Amygdala (tissue), 56 donors: ENCODE measurements at places on chromosomes 7 and 10.

- no peak for DNase-seq
Observed at GRCh38 chr10:104509981-104510380, 131.1 kb upstream of the SORCS3 start.

DNA sequence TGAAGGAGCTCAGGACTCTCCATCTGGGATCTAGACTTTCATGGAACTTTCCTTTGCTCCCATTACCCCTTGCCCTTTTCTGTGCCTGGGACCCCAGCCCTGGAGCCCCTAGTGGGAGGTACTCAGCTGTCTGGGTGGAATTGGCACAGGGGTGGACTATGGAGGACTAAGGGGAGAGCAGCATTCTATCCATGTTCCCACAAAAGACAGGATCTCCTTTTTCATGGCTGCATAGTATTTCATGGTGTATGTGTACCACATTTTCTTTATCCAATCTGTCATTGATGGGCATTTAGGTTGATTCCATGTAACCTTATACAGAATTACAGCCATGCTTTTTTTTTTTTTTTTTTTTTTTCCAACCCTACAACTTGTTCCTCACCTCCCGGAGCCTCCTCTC, 89.1 kb downstream of the GALNT17 start:
- DNase-seq, result no peak

GRCh38 chr7:28298870-28299518, 113.3 kb upstream of the CREB5 start:
- DNase-seq, result peak; percentile 9

DNA sequence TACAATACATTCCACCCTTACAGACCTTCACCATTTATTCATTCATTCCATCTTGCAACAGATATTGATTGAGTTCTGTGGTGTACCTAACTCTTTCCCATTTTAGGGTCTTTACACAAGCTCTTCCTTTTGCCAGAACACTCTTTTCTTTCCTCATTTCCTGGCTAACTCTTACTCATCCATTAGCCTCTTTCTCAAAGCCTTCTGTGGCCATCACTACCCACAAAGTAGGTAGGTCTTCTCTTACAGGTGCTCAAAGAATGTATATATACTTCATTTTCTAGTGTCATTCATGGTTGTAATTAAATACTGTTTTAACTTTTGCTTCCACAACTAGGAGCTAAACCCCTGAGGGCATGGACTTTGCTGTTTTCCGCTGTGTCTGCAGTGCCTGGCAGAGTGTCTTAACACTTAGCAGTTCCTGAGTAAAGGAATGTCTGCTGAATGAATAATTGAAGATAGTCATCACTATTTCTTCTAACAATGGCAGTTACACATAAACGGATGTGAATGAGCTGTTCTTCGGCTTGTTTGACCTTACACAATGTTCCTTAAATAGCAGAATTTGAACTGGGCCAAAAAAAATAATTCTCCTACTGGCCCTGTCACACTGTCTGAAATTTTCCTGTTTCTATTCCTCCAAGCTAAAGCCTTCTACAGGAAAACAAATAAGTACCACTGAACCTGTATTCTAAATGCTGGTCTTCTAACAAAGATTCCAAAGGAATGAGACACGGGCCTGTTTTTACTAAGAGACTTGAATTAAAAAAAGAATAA, 15.1 kb downstream of the BCAP29 start:
- no peak for DNase-seq

GRCh38 chr7:52959878-52960660, 75.4 kb upstream of the POM121L12 start:
- no peak for DNase-seq

DNA sequence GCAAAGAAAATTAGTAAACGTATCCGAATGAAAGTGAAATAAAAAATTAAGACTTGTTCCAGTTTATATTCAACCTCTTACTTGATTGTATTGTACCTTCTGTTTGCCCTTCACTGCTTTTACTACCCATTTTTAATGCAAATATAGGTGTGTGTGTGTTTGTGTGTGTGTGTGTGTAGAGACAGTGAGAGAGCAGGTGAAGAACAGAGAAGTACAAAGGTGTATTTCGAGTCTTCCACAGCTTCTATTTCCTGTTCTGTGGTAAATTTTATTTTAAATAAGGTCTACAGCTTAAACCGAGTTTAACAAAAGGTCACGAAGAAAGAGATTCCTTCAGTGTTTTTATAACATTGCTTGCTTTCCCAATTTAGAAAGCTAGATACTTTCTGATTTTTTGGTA, 12.7 kb upstream of the SVIL start:
- no peak for DNase-seq

DNA sequence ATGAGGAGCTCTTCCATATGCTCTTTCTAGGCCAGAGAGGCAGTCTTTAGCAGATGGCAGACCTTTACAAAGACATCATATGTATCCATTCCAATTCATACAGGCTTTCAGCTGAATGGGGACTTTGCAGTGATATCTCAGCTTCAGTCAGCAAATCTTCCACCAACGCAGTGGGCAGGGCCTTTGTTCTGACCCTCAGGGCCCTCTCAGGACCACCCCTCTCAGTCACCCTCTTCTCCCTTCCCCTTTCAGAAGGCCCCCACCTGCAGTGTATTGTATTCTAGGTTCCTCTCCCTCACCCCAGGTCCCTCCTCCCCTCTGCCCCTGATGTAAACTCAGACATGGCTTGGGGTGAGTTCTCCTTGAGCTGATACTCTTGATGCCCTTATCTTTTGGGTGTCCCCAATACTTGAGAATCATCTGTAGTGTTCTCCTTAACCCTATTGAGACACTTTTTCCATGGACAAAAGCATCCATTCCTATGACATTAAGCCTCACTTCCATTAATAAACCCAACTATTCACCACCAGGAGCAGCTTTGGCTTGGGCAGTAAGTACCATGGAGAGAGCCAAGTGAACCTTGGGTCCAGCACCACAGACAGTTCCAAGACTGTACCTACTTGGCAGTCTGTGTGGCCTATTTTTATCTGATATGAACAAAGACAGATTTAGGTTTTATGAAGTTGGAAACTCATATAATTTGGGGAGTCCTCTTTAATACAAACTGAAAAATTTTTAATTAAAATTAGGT, 62.7 kb downstream of the ADCYAP1R1 start:
- DNase-seq, result no peak

DNA sequence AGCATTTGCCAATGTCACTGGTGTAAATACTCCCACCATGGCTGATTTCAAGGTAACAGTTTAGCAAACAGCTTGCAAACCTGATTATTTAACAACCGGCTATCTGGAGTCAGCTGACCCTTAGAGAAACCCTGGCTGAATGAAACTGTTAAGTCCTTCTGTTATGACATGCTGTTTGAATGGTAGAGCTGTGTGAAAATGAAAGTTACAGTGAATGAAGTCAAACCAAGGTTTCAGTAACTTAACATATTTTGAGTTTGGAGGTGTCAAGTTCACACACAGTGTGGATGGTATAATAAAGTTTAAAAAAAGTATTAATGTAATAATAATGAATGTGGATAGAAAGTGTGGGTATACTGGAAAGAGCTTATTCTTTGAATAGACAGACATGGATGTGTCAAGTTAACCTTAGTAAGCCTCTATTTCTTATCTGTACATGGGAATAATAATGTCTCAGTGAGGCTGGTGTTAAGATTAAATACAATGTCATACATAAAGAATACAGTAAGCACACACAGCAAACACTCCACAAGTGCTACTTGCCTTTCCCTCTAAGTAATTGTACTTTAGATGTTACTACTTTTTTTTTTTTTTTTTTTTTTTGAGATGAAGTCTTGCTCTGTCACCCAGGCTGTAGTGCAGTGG, 150.4 kb downstream of the TAX1BP1 start:
- no peak for DNase-seq

GRCh38 chr7:51352174-51353100, 35.8 kb upstream of the COBL start:
- no peak for DNase-seq

DNA sequence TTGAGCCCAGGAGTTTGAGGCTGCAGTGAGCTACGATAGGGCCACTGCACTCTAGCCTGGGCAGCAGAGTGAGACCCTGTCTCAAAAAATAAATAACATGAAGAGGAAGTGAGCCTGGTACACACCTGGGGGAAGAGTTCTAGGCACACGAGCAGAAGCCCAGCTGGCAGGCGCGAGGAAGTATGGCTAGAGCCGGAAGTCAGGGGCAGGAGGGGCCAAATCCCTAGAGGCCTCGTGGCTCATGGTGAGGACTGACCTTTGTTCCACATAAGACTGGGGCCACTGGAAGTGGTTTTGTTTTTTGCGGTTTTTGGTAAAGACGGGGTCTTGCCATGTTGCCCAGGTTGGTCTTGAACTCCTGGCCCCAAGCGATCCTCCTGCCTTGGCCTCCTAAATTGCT, 117.6 kb downstream of the HIP1 start:
- DNase-seq, result no peak

- no peak for DNase-seq
Observed at GRCh38 chr10:132544744-132545658, 7.4 kb downstream of the INPP5A start.

GRCh38 chr7:50826371-50827172, 43.9 kb upstream of the GRB10 start:
- no peak for DNase-seq

DNA sequence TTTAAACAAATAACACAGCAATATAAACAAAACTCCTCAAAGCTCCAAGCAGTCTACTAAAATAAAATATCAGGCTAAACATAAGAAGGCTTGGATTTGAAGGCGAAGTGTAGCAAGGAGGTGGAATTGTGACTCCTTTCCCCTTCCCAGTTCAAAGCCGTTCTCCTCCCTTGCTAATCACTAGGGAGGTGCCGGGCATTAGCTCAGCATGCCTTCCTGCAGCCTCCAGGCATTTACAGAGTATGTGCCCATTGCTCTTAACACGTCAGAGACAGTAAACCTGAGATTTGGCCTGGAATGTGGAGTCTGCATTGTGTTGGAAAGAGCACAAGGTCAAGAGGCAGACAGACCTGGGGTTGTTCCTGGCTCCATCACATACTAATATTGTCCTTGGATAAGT, 15.6 kb downstream of the CNNM1 start:
- no peak for DNase-seq

- DNase-seq, result no peak
Observed at GRCh38 chr10:70694418-70695141, 22.3 kb downstream of the ADAMTS14 start.

DNA sequence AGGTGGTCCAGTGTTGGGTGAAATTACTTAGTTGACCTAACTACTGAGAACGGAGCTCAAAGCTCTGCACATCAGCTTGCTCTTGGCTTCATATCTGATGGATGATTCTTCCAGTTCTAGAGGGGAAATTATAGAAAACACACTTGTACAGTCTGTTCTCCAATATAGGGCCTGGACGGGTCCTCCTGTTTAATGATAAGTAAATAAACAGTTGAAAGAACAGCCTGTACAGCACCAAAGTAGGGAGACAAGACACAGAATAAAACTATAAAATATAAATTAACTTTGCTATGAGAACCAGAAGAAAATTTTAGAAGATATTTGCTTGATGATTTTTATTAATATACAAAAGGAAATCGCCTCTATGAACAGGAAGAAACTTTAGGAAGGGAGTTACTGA, 271.7 kb downstream of the STK31 start:
- DNase-seq, result no peak

DNA sequence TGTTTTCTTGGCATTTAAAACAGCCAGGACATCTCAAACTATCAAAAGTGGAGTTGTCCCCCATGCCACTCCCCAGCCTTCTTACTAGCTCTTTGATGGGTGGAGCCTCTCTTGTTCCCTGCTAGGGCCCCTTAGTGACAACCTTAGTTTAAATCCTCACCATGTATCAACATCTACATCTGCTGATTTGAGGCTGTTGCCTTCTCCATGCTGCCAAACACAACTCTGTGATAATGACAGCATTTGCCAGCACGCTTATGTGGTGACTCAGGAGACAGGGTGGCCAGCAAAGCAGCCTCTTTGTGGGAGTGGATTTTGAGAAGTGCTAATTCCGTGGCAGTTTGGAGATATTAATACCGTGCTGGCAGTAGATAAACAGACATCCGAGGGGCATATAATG, 145.4 kb downstream of the LRRC4 start:
- peak; percentile 8 for DNase-seq

DNA sequence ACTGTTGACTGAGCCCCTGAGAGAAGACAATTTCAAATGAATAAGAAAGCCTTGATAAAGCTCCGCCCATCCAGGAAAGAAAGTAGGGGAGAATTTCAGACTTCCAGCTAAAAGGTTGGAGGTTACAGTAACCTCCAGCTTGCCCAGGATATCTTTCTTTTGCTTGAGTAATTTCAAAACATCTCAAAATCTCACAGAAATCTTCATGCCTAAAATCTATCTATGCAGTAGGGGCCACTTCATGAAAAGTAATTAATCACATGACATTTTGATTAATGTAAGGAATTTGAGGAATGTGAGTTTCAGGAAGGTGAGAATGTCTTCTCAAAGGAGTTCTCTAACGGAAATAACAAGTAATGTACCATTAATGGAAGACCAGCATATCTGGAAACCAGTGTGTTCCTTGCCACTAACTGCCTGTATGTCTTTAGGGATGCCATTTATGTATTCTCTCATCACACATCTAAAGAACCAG, 24.2 kb downstream of the TRIL start:
- no peak for DNase-seq

DNA sequence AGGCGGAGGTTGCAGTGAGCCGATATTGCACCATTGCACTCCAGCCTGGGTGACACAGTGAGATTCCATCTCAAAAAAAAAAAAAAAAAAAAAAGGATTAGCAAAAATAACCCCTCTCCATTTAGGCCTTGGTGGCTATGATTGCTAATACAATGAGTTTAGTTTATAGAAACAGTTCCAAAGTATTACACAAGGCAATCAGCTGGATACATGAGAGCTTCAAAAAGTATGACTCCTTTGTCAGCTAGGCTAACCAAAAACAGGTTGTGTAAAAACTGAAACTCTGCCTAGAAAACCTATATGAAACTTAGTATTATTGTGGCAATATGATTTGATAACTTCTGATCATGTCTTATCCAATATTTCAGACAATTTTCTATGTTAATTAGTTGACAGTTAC, 57.2 kb downstream of the SUGCT start:
- DNase-seq, result no peak

- no peak for DNase-seq
Observed at GRCh38 chr7:84506151-84506550, 311.6 kb upstream of the SEMA3A start.

- DNase-seq, result no peak
Observed at GRCh38 chr10:123878666-123879303, 12.8 kb downstream of the CPXM2 start.

DNA sequence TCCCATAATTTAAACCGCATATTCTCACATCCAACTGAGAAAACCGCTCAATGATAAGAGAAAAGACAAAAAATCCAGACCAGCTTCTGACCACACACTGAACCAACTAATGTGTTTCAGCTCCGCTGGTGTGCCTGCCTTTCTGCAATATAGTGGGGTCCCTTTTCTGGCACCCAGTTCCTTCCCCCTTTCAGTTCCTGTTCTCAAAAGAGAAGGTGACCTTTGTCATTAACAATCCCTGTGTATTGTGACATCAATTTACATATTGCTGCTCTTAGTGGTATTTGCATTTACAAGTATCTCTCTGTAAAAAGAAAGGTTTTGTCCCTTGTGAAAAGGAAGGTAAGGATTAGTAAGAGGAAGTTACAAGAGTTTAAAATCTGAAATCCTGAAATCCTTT, 1.4 kb downstream of the PPP1R17 start:
- DNase-seq, result no peak
